GM04503 (cell line): ENCODE measurements at places on chromosomes 1 and 21.
A peak's percentile ranks its signal among the peaks of the same experiment; 100 is the strongest.

GRCh38 chr1:176384841-176385240 lies 78.1 kb upstream of the PAPPA2 start:
- no peak for DNase-seq

DNA sequence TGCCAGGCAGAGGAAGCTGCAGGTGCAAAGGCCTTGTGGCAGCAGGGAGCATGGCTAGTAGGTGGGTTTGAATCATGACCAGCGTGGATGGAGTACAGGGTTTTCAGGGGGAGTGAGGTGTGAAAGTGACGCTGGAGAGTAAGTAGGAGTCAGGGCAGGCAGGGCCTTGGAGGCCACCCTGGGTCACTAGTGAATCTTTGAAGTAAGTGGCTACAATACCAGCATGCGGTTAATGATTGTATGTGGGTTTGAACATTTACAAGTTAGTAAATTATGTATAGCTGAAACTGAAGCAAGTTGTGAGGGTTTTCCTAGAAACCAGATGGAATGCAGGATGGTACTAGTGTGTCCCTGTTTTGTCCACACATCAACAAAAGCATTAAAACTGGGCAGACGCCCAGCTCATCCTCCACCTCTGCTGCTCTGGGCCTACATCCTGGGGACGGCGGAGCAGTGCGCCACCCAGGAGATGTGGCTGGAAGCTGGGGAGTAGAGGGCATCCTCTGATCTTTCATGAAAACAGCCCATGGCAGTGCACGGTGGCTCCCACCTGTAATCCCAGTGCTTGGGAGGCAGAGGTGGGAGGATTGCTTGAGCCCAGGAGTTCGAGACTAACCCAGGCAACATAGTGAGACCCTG lies 41.2 kb upstream of the B3GALNT2 start:
- no peak for DNase-seq

DNA sequence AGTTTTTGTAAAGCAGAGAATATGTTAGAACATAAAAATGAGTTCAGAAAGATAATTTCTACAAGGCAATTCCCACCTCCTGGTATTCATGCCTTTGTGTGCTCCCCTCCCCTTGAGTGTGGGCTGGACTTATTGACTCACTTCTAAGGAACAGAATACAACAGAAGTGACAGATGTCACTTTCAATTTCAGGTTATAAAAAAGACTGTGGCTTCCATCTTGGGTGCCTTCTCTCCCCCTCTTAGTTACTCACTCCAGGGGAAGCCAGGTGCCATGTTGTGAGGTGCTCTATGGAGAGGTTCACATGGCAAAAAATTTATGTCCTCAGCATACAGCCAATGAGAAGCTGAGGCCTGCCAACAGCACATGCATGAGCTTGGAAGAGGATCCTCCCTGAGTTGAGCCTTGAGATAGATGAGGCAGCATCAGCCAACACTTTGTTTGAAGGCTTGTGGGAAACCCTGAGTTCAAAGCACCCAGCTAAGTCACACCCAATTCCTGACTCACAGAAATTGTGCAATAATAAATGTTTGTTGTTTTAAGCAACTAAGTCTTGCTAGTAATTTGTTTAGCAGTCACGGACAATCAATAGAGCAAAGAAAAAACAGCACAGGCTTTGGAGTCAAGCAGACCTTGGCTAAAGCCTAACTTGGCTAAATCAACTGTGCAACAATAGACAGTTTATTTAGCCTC lies 73.5 kb upstream of the NGF start:
- peak; percentile 85 for DNase-seq

DNA sequence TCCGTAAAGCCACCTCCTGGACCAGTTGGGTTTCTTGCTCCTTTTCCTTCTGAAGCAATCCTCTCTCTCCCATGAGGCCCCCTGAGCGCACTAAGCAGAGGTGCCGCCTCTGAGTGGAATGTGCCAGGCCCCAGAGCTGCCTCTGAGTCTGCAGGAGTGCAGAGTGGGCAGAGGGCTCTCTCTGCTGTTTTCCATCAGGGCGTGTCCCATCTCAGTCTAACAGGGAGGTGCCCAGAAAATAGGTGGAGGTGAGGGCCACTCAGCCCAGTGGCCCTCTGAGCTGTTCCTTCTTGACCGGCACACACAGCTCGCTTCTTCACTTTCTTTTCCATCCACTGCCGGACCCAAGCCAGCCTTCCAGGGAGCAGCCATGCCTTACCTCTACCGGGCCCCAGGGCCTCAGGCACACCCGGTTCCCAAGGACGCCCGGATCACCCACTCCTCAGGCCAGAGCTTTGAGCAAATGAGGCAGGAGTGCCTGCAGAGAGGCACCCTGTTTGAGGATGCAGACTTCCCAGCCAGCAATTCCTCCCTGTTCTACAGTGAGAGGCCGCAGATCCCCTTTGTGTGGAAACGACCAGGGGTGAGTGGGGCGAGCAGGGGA lies at the start of gene CAPN9:
Gene CAPN9 (plus strand): TSS at position 262 of the 604 bp plus-strand sequence. CDS start 109 bp downstream, at position 371.
- DNase-seq: no peak

DNA sequence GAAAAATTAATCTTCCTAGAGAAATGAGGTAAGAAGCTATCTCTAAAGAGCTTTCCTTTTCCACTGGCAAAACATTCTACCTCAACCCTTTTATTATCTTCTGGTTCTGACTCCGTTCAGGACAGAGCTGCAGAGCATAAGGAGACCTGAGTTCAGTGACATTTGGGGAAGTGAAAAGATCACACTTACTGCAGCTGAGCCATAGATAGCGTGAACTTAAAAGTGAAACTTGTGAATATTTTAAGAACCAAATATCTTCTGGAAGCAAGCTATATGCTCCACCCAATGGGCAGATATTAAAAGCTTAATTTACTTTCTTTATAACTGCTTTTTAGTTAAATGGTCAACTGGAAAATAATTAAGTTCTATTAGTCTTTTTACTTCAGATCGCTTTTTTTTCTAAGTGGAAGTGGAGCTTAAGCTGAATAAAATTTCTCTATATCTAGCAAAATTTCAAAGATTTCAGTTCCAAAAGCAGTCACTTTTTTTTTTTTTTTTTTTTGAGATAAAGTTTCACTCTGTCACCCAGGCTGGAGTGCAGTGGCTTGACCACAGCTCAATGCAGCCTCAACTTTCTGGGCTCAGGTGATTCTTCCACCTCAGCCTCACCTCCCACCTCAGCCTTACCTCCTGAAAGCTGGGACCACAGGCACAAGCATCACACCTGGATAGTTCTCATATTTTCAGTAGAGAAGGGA lies 11.9 kb downstream of the PTPN22 start:
- no peak for DNase-seq

DNA sequence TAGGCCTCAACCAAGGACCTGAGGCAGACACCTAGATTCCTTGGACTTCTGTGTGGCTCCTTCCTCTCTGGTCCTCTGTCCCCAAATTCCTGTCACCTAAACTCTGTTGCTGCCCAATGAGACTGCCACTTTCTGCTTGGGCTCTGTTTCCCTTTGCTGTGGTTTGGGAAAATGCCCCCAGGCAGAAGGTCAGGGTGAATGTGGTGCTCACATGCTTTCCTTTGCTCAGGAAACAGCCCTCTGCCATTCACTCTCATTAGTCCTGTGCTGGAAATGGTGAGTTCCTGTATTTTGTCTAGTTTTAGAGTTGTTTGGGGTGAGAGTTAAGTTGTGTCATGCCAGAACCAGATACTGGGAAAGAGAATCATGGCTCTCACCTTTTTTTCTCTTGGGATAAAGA lies 22.7 kb upstream of the SHE start:
- DNase-seq: no peak

DNA sequence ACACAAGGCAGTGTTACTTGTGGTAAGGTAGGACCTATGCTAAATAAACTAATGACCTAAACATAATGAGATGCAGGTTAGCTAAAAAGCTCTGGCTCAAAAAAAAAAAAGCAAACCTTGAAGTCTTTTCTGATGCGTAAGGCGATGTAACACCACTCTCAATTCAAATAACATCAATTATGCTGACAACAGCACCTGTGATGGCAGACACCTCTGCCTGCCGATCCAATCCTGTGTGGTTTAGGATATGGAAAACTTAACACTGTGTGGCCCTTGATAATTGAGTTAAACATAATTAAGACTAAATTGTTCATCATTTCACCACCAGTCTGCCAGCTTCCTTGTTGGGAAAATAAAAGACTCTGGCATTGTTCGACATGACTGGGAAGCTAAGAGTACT lies 9.1 kb downstream of the RPAP2 start:
- no peak for DNase-seq

DNA sequence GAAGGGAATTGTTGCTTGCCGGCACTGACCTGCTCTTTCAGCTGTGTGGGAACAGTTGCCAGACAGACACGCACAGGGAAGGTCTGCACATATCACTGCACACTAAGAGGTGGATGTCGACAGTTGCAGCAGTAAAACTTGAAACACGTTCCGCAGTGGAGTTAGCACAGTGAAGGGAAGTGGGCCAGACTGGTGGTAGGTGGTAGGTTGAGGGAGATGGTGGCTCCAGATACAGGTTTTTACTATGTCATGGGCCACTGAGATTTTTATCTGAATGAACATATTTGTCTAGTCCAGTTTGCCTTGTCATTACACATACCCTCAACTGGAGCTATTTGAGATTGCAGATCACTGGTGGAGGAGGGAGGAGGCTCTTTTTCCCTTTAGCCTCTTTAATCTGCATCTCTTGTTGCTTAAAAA lies 13.5 kb downstream of the MRPS6 start:
- DNase-seq: no peak

DNA sequence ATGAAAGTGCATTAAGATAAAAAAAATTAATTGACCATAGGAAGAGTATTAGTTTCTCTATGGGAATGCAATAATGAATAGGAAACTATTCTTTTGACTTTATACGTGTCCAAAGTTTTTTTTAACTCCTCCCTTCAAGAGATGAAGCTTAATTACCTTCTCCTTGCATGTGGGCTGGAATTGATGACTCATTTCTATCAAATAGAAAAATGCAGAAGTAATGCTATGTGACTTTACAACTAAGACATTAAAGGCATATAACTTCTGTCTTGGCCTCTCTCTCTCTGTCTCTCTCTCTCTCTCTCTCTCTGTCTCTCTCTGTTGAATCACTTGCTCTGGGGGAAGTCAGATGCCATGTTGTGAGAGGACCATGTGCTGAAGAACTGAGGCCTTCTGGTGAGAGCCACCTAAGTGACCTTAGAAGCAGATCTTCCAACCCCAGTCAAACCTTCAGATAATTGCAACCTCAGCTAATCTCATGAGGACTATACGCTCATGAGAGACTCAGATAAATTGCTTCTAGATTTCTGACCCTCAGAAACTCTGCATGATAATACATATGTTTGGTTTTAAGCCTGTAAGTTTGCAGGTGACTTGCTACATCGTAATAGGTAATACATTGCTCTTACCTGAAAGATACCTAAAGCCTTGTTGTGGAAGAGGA lies 414.2 kb downstream of the KCNT2 start:
- DNase-seq: no peak

DNA sequence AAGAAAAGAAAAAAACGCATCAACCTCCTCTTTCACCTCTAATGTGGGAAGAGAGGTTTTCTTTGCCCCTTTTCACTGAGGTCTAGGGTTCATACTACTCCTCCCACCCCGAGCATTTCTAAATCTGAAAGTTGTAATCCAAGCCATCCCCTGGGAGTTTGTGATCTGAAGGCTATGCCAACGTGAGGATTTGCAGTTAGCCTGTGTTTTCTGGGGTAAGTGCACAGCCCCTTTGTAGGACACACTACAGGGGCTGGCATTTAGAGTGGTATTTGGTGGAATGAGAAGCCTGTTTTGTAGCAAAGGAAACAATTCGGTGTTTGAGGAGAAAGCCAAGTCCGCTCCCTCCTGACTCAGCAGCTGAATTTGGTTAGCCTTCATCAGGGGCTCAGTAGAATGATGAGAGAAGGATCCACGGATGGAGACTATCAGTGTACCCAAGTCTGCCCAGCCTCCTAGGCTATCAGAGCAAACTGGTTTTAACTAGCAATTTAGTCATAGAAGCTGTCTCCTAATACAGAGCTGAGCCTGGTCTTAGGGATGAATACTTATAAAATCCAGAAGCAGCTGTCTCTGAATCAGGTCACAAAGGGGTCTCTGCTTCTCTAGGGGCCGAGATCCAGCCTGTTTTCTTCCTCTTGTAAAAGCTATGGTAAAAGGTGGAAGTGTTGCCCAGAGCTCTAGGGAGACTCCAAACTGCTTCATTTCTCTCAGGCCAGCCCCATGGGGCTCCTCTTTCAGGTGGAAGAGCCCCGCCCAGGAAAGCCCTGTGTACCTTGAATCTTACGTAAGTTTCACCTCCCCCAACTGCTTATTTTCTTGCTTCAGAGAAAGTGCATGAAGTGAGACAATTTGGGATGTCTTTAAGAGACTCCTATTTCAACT lies 2.1 kb downstream of the PCP4L1 start:
- no peak for DNase-seq

DNA sequence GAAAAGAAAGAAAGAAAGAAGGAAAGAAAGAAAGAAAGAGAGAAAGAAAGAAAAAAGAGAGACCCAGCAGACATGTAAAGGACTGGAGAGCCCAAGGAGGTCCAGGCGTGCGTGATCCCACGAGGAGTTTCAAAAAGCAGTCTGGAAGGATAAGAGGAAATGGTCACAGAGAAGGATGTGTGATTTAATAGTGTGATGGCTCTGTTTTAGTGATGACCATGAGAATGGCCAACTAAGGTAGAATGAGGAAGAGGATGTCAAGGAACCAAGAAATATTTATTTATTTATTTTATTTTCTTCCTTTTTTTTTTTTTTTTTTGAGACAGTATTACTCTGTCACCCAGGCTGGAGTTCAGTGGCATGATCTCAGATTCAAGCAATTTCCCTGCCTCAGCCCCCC lies 25.5 kb downstream of the PTGS2 start:
- no peak for DNase-seq

DNA sequence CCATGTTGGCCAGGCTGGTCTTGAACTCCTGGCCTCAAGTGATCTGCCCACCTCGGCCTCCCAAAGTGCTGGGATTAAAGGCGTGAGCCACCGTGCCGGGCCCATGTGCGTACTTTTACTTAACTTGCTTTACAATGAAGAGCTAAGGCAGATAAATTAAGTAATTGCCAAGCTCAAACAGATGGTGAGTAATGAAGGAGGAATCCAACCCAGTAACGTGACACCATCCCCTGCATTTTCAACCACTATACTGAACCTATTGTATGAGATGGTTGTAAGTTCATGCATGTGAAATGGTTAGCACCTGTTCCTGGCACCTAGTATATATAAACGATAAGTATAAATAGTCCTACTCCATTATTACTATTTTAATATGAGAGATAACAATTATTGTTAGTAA lies 588.0 kb upstream of the BEND5 start:
- no peak for DNase-seq

DNA sequence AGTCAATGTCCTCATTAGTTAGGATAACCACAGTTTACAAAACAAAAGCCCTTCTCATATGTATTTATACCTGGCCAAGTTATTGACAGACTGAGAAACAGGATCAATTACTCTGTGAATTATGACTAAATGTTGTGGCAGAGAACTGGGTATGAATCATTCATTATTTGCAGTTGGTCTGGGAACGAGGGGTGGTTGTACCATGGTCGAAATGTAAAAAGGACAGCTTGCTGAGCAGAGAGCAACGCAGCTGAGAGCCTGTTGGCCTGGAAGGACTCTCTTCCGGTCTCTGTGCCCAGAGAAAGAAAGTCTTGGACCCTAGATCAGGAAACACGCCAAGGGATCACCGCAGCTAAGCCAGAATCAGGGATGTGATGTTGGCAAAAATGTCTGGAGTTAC lies 169.6 kb downstream of the DISC1 start:
- no peak for DNase-seq

GRCh38 chr1:201424146-201424545 lies 2.6 kb upstream of the TNNI1 start:
- DNase-seq: no peak
